Stimulated activated CD8-positive, alpha-beta memory T cell treated with anti-CD3 and anti-CD28 coated beads, Interleukin-4, amount 100 ng/mL, for 1 hour (primary cell): ENCODE measurements at places on chromosomes 12 and 14.

DNA sequence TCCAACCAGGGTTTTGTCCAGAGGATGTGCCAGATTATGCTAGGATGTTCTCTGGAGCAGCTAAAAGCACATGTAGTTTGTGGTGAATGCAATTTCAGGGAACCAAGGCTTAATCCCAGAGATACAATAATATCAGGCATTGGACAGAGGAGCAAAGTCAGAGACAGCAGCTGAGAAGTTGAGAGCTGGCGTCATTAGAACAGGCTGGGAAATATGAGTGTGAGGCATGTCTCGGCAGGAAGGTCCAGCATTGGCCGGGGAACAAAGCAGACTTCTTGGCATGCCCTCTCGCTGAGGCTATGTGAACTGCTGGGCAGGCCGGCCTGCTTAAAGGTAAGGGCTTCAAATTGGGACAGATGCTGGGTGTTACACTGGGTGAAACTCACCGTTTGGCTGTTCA is 125.4 kb downstream of the CAND1 start:
- no peak for DNase-seq

- no peak for DNase-seq
These were observed 39.1 kb upstream of the PNMA1 start for GRCh38 chr14:73753124-73753886.

DNA sequence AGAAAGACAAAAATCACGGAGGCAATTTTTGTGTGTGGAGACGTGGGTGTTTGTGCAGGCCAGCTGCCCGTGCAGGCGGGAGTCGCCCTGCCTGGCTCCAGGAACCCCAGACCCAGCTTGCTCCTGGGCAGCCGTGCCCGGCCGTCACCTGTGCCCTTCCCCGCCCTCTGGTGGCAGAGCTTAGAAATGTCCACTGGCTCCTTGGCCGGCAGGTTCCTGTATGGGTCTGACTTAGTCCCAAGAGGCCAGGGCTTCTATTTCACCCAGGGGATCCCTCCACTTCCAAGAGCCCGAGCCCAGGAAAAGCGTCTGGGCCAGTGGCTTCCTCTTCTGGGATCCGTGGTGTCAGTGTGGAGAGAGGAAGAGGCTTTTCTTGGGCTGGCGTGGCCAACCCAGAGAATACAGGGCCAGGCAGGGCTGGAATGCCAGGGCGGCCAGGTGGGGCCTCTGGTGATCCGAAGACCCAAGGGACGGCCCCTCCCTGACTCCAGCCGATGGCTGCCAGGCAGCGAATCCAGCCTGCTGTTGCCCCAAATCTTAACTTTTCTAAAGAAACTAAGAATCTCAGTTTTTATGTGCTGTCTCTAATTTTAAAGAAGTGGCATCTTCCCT is 120.9 kb downstream of the TMEM132C start:
- no peak for DNase-seq

DNA sequence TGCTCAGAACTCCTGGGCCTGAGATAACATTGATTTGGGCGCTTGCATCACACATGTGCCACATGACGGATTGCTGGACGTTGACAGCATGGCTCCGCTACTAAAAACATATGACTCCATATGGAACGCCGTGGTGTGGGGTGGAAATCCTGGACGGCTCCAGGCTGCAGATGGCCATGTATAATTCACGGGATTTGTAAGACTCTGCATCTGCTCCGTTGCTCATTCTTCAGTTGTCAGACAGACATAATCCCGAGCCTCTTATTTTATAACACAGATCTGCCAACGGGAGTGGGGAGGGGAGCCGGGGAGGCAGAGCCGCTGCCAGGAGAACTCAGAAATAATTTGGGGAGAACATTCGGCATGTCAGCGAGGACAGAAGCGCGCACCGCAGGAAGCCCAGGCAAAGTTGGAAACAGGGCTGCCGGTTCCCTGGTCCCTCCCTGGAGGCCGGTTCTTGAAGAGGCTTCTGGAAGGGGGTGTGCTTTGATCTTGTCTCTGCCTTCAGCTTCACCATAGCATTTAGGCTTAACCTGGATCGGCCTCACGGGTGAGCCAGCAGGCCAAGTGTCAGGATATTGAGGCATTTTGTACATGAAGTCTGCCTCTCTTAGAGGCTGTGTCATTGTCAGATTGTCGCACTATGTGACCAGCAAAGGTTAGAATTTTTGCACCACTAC is 45.8 kb upstream of the MYL2 start:
- DNase-seq: no peak

DNA sequence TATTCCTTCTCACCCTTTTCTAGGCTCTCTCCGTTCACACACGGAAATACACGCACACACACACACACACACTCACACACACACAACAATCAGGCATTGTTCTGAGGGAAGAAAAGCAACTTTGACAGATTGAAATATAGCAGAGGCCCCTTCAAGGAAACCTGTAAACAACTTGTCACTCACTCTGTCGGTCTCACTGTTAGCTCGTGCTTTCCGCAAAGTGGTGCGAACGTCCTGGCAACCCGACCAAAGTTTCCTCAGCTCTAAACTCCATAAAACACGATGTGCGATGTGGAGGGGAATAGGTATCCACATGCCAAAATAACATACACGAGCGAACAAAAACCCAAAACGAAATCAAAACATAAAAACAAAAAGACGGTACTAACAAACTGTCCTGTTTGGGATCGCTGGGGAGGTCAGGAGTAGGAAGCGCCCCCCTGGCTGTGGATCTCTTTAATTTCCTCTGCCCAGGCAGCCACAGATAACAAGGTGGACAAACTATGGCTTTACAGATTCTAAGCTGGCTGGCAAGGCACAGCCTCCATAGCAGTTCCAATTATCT is 822 bp upstream of the SOX5 start:
- no peak for DNase-seq

- DNase-seq: no peak
These were observed 144.2 kb upstream of the ABCD2 start for GRCh38 chr12:39763890-39764169.

GRCh38 chr14:102295270-102295669 is 9.7 kb downstream of the MOK start:
- no peak for DNase-seq

DNA sequence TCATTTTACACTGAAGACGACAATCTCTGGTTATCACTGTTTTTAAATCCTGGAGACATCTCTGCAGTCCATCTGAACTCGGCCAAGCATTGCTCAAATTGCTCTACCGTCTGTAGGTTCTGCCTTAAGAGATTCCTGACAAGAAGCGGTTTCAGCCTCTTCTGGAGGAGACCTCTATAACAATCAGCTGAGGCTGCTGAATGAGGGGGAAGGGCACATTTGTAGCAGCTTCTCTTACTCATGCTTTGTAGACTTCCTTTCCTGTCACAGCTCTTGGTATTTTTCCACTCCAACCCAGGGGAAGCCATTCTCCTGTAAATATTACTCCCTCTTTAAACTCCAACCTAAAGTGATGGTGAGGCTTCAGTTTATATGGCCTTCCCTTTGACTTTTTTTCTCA is 3.0 kb downstream of the ARG2 start:
- DNase-seq: no peak

- no peak for DNase-seq
These were observed 152.6 kb upstream of the SYT1 start for GRCh38 chr12:78711954-78712353.

GRCh38 chr14:36524874-36525745 is 5.1 kb upstream of the NKX2-1 start:
- no peak for DNase-seq

DNA sequence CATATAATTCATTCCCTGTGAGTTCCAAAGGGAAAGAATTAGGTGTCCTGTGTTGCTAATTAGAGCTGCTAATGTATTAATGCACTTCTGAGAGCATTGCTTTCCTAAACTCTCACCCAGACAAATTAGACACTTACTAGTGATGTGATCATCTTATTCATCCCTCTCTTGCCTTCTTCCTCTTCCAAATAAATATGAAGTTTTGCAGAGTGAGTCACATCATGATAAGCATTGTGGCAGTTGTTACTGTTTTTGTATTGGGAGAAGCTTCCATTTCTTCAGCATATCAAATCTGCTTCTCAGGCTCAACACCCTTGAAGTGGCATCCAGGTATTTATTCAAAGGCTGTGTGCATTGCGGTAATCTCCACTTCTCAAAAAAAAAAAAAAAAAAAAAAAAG is 37.3 kb upstream of the E2F7 start:
- DNase-seq: no peak

- DNase-seq: no peak
These were observed 6.0 kb downstream of the PSMD9 start for GRCh38 chr12:121894633-121895032.

DNA sequence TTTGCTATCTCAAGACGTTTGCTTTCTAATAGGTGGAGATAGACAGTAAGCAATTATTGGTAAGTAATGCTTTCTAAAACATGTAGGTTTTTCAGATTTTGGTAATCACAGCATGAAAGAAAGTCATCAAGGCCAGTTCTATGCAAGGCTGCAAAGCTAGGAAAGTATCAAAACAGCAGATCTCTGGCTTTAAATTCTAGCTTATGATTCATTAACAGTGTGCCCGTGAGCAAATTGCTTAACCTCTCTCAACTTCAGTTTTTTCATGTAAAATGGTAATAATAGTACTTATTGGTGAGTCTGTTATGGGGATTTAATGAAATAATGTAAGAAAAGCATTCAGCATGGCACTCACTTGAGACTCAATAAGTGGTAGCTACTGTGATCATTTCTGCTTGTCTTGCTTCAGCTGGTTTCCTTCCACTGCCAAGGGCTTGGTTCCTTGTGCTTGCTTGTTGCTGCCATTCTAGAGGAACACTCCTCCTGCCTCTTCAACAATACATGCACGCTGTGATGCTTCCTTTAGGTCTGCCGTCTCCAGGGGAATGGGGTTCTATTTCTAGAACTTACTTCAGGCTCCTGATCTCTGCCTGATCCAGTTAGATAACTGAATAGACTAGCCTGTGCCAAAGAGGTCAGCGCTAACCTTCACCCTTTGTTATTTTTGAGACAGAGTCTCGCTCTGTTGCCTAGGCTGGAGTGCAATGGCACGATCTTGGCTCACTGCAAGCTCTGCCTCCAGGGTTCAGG is 88.4 kb downstream of the CAND1 start:
- no peak for DNase-seq

- peak; percentile 71 for DNase-seq
These were observed 22.3 kb downstream of the GALNT6 start for GRCh38 chr12:51368640-51369517.

DNA sequence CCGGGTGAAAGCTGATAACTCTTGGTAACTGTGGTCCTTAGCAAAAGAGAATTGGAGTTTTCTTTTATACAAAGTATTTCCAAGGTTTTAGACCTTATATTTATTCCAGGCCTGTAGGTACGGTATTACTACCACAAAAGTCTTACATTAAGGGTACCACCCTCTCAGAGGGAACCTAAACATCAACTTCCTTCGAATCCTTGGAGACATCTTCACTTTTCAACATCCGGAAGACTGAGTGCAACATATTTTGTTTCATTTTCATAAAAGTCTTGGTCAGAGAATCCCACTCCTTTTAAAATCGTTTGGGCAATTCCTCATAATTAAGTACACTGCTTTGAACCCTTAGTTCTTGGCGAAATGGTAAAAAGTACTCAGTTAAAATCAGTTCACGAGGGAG is 1.2 kb downstream of the CNOT2 start:
- DNase-seq: no peak

DNA sequence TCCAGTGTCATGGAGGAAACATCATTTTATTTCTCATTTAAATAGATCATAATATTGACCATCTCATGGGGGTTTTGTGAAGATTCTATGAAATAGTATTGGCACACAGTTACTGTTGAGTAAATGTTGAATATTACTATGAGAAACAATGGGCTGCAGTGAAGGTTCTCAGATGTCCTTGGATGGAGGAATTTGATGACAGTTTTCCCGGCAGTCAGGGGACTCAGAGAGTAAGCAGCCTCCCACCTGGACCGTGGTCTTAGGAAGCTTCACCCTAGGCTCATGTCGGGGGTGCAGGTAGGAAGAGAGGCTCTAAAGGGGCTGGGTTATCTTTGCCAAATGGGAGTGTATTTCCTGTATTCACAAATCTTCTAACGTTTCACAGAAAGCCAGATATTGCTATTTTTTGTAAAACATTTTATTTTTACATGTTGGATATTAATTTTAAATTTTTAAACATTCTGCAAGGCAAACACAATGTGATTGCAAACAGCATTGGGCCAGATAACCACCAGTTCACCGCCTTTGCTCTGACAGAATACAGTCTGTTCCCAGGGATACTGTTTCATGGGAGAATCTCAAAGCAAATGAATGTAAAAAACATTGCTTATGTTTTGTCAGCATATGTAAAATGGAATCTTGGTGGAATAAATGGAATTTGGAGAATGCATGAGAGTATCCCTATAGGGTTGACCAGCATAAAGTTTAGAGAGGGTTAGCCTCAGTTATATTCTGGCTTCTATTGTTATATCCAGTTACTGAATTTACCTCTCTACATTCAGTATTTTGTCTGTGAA is 380.8 kb upstream of the TMEM132C start:
- no peak for DNase-seq

DNA sequence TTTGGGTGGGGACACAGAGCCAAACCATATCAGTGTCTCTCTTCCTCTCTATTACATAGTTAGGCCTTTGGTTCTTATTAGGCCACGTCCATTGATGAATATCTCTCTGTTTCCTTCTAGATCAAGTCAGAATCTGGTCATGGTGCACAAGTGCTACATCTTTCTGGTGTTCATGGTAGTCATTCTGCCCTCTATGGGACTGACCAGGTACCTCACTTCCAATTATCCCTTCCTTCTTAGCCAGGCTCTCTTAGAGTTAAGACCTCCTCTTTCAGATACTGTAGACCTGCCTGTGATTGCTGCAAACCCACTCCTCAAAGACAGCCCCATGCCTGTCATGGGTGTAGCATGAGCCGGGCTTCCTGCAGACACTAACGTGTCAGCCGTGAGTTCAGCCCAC is 25.2 kb downstream of the NGB start:
- no peak for DNase-seq

- DNase-seq: no peak
These were observed 67.6 kb downstream of the PLEKHA5 start for GRCh38 chr12:19196959-19197630.

GRCh38 chr12:80412343-80412953 is 31.6 kb upstream of the PTPRQ start:
- DNase-seq: no peak

- no peak for DNase-seq
These were observed 12.4 kb downstream of the PPM1H start for GRCh38 chr12:62922539-62922938.

DNA sequence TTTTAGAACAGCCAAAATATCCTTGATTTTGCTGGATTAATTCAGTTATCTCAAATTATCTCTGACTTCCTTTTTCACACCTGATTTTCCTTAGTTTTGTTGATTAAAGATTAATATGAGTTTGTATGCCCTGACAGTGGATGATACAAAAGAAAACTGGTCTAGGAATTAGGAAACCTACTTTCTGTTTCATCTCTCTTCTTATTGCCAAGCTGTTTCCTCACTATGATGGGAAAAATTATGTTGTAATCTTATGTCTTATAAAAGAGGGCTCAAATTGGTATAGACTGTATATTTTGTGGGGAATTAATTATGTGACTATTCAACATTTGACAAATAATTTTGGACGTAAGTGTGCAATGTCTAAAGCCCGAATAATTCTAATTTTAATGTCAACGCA is 271.6 kb downstream of the FBXL14 start:
- DNase-seq: no peak

DNA sequence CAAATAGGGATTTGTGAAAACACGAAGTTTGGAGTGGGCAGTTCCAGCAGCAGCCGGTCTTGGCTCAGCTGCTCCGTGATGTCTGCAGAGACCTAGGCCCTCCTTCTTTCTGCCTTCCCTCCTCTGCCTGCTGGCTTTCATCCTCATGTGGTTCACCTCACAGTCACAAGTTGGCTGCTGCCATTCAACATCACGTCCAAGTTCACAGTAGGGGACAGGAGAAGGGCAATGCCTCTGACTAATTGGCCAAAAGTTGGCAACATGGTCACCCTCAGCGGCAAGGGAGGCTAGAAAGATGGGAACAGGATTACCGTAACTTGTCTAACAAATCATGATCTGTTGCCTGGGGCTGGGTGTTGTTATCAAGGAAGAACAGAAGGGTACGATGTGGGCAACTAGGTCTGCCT is 7.8 kb upstream of the CACNA2D4 start:
- DNase-seq: no peak
